ENCODE measurements at places on chromosomes 6 and 20. TPM values are rescaled to one million over a fixed set of nuclear protein-coding genes. Genes with fewer than 3 reads are reported as not detected.

The C4A gene
- total RNA-seq, result 8.5 TPM

GRCh38 chr6:143594647-143595046 is 83.1 kb upstream of the PHACTR2 start:
- peak; percentile 19 for DNase-seq

GRCh38 chr20:60206259-60206658 is 248.0 kb downstream of the CDH26 start:
- peak; percentile 33 for DNase-seq

- DNase-seq, result peak; percentile 61
Observed at GRCh38 chr20:3312940-3313682, 74.1 kb upstream of the SLC4A11 start.

- no peak for DNase-seq
Observed at GRCh38 chr20:2137552-2138201, 36.0 kb downstream of the STK35 start.

GRCh38 chr6:166989427-166990032 is 9.7 kb upstream of the CEP43 start:
- DNase-seq, result peak; percentile 5

GRCh38 chr6:33740204-33740608 is 6.5 kb downstream of the IP6K3 start:
- no peak for DNase-seq

GRCh38 chr20:46087161-46087560 is 2.6 kb downstream of the NCOA5 start:
- no peak for DNase-seq

DNA sequence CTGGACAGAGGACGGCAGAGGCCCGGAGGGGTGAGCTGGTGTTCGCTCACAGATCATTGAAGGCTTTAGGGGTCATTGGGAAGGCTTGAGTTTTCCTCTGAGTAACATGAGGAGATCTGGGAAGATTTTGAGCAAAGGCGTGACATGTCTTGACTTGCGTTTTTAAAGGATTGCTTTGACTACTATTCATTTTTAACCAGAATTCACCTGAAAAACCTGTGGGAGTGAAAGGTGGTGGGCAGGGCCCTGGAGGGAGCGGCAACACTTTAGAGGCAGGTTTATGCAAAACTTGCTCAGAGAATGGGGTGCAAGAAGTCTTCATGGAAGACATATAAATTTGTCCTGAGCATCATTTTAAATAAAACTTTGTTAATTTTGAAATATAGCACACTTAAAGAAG is 72.2 kb upstream of the EEF1E1 start:
- no peak for DNase-seq

DNA sequence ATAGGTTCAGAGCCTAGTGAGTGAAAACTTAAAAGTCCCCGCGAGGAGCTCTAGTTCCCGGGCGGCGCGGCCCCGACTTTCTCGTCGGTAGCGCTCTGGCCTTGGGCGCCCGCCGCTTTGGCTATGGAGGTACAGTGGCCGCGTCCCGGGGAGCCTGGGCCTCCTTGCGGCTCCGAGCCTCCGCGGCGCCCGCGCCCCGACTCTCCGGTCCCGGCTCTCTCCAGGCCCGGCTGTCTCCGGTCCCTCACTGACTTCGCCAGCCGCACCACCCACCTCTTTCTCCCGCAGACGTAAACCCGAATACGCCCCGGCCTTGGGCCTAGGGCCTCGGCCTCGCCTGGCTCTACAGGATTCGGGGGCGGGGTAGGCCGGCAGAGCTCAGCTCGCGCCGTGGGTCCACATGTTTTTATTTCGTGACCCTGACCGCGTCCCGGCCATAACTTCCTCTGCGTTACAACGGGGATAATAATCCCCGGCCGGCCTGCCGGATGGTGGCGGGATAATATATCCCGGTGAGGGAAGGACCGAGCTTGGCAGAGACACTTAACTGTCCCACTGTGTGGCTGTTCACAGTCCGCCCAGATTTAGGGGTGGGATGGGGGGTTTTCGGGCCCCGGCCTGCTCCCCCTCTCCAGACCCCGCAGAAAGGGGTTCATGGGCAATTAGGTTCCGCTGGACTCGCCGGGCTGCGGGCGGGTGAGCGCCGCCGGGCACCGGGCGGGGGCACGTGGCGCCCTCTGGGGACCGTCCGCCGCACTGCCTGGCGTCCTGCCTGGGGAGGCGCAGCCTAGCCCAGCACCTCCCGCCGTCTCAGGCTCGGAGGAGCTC is 10.0 kb upstream of the TBX18 start:
- no peak for DNase-seq

DNA sequence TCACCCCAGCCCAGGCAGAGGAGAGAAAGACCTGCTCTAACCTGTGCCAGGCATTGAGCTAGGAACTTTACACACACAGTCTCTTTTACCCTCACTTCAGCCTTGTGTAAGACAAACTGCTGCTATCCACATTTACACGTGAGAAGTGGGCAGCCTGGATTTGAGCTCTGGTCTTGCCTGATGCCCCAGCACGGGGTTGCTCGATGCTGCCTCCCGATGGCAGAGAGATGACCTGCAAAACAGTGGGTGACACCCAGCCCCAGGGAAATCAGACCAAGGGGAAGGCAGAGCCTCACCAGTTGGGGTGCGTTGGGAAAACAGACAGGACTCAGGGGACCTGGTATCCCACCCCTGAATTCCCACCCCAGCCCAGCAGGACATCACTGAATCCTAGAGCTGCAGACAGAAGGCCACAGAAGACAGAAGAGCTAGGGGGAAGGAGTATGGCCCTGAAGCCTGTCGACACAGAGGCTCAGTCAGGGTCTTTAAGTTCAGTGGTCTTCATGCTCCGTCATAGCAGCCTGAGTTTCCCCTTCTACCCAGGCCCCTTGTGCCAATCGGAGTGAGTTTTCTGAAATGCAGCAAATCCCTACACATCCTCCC is 990 bp downstream of the BPI start:
- DNase-seq, result peak; percentile 46

The CST7 gene
- total RNA-seq, result 0.94 TPM

GRCh38 chr20:52682237-52682636 is 289.9 kb upstream of the TSHZ2 start:
- no peak for DNase-seq

Measured in H4 (cell line).